Smooth muscle cell of trachea (primary cell): ENCODE measurements at places on chromosomes 2 and 18. TPM values are rescaled to one million over a fixed set of nuclear protein-coding genes. Genes with fewer than 3 reads are reported as not detected.

THSD7B gene
- total RNA-seq = 0.33 TPM in 1 of 2 replicates, not detected in the other

SNORC gene
- 0.29 and 1.7 TPM in 2 replicates for total RNA-seq

SCN7A gene
- total RNA-seq = 14.5 and 16.4 TPM in 2 replicates

TWIST2 gene
- 158 and 297 TPM in 2 replicates for total RNA-seq

NTSR2 gene
- not detected in 2 replicates for total RNA-seq

AQP12B gene
- 0.17 TPM in 1 of 2 replicates, not detected in the other for total RNA-seq

SLC30A3 gene
- total RNA-seq = 0.15 and 0.50 TPM in 2 replicates

TSPYL6 gene
- total RNA-seq = under 0.01 TPM in 1 of 2 replicates, not detected in the other

PLEKHH2 gene
- total RNA-seq = 2.5 and 5.7 TPM in 2 replicates

LGALSL gene
- total RNA-seq = 1.5 and 2.0 TPM in 2 replicates

TEX44 gene
- total RNA-seq = not detected in 2 replicates

ROCK1 gene
- 33.7 and 45.7 TPM in 2 replicates for total RNA-seq

ZSWIM2 gene
- total RNA-seq = under 0.01 TPM in 1 of 2 replicates, not detected in the other

KCNG2 gene
- total RNA-seq = 0.73 and 3.3 TPM in 2 replicates

VAPA gene
- total RNA-seq = 255 and 427 TPM in 2 replicates

FEV gene
- total RNA-seq = under 0.01 TPM in 1 of 2 replicates, not detected in the other

SERPINB11 gene
- total RNA-seq = not detected in 2 replicates

RFTN2 gene
- 3.6 and 4.0 TPM in 2 replicates for total RNA-seq

EPB41L3 gene
- total RNA-seq = 56.6 and 74.3 TPM in 2 replicates

ALPP gene
- under 0.01 TPM in 1 of 2 replicates, not detected in the other for total RNA-seq

MC4R gene
- not detected in 2 replicates for total RNA-seq

FBXO41 gene
- total RNA-seq = 1.9 and 3.1 TPM in 2 replicates

RBFA gene
- total RNA-seq = 23.7 and 29.4 TPM in 2 replicates

C1QL2 gene
- not detected in 2 replicates for total RNA-seq
